BE2C (cell line): ENCODE measurements at places on chromosomes 3 and 15.

GRCh38 chr3:70138606-70139005 lies 139.1 kb downstream of the SAMMSON start:
- DNase-seq = no peak

DNA sequence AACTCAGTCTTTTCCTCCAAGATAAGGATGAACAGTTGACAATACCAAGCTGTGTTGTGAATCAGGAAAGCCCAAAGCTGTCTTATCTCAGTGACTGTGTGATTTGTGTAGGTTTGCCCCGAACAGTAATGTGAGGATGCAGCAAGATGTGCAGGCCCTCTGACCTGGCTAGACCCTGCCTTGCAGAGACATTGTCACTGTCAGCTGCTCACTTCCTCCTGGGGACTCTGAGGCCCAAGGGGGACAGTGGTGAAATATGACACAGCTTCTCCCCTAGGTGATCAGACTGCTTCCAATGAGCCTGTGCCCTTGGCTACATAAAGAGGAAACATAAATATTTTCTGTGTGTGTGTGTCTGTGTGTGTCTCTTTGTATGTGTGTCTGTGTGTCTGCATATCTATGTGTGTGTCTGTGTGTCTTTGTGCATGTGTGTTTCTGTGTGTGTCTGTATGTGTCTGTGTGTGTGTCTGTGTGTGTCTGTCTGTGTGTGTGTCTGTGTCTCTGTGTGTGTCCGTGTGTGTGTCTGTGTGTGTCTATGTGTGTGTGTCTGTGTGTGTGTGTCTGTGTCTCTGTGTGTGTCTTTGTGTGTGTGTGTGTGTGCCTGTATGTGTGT lies 21.7 kb downstream of the LRRK1 start:
- no peak for DNase-seq

DNA sequence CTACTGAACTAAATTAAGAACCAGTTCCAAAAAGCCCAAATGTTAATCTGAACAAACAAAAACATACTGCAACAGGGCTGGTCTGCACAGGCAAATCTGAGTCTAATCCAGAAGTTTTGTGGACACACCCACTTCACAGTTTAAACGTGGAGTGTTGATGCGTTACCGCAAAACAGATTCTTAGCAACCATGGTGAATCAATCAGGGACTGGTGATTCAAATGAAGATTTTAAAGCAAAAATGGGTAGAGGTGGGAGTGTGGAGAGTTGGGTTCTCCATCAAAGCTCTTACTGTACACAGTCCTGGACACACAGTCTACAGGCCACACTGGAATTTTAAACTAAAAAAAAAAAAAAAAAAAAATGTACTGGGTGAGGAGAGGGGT lies 5.2 kb downstream of the ANXA2 start:
- no peak for DNase-seq

GRCh38 chr3:106759731-106760130 lies 617.5 kb upstream of the CCDC54 start:
- no peak for DNase-seq

DNA sequence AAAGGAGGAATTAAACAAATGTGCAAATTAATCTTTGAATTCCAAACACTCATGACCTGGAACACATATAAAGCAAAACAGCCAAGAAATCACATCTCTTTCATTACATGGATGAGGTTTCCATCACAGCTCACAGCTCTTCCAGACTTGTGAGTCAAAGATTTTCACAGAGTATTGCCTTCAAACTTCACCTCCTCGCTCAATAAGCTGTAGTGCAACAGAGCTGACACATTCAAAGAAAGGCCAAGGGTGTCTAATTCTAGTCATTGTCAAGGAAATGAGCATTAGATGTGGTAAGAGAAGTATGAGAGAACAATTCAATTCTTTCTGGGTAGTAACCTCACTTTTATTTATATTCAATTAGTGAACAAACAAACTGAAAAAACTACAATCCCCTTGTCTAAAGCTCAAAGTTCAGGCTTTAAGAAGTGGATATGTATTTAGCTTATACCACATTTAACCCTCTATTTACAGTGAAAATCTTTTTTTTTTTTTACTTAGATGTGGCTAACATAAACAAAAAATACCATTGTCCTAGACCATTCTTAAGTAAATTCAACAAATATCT lies 11.9 kb downstream of the WDR72 start:
- DNase-seq = no peak

- peak; percentile 84 for DNase-seq
These were observed at the start of gene ITPKA for GRCh38 chr15:41493205-41493901. Gene ITPKA, plus strand, starts transcription at chr15:41493874. Its CDS starts 54 bp downstream, at chr15:41493928.

DNA sequence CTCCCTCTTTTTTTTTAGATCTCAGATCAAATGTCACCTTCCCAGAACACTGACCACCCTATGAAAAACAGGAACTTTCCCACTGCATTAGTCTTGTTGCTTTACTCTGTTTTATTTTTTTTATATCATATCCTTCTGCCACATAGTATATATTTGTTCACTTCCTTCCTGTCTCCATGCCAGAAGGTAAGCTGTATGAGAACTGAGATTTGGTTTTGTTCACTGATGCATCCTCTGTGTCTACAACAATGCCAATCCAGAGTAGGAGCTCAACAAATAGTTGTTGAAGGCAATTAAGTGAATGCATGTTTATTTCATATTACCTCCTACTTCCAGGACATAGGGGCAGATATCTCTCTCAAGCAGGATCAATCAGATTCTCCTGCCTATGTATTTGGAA lies 114.4 kb downstream of the TPRG1 start:
- DNase-seq = no peak

DNA sequence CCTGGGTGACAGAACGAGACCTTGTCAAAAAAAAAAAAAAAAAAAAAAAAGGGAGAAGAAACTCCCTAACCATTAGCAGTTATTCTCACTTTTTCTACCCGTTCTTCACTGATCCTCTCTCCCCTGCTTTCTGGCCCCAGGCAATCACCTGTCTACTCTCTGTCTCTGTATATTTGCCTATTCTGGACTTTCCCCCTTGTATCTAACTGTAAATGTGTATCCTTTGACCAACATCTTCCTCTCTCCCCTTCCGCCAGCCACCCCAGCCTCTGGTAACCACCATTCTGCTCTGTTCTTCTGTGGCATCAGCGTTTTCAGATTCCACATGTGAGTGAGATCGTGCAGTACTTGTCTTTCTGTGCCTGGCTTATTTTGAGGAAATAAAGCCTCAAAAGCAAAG lies 6.9 kb downstream of the CYFIP1 start:
- DNase-seq = no peak

- no peak for DNase-seq
These were observed 900 bp upstream of the GNB4 start for GRCh38 chr3:179452176-179452564.

DNA sequence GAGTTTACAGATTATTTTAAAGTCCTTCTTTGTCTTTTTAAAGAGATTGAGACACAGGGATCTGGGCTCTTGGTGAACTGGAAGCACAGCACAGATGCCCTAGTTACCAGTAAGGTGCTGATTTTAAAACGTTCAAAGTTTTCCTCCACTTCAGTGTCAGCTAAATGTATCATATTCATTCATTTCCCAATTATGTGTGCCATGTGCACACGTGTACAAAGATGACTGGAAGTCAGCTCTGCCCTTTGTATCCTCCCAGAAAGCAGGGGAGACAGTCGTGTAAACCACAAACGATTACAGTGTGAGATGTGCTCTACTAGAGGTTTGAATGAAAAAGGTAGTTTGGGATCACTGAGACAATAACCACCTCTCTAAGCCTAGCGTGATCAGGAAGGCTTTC lies 730 bp downstream of the ZKSCAN7 start:
- DNase-seq = no peak
